ENCODE measurements at places on chromosomes 11 and 22.

GRCh38 chr22:19978748-19979147 is 37.1 kb upstream of the TXNRD2 start:
- DNase-seq = no peak

DNA sequence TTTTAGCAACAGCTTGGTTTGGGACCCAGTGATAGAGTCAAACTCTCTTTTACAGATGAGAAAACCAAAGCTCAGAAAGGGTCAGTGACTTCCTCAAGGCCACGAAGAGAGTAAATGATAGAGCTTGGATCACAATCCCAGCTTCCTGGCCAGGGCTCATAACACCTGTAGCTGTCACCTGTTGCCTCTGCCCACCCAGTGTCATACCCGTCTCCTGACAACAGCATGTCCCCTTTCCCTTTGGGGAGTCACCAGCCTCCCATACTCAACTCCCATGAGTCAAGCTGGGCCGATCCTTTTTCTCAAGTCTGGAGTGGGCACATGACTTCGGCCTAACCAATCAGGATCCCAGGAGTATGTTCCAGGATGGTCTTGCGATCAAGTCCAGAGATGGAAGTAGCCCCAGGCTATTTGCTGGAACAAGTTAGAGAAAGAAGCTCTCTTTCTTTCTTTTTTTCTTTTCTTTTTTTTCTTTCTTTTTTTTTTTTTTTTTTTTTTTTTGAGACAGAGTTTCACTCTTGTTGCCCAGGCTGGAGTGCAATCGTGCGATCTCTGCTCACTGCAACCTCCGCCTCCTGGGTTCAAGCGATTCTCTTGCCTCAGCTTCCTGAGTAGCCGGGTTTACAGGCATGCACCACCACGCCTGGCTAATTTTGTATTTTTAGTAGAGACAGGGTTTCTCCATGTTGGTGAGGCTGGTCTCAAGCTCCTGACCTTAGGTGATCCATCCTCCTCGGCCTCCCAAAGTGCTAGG is 27.8 kb upstream of the MYH9 start:
- DNase-seq = no peak

DNA sequence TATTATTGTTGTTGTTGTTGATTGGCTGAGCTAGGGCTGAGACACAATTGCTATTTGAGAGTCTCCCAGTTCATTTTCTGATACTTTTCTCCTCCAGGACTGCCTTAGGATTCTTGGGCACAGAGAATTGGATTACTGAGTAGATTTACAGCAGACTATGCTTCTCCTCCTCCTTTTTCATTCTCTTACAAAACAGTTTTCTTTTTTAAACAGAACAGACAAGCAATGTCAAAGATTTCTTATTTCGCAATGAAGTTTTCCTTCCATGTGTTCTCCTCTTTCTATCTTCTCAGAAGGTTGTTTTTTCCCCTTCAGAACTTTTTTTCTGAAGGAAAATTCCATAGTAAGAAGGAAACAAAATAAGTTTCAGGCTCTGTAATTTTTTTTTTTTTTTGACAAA is 19.8 kb upstream of the TIMP3 start:
- no peak for DNase-seq

- DNase-seq = no peak
Measured at GRCh38 chr22:35995772-35996171, 32.9 kb downstream of the RBFOX2 start.
